ENCODE measurements at places on chromosomes 7 and 10.

GRCh38 chr10:112083472-112083871 is 100.1 kb downstream of the GPAM start:
- no peak for DNase-seq

DNA sequence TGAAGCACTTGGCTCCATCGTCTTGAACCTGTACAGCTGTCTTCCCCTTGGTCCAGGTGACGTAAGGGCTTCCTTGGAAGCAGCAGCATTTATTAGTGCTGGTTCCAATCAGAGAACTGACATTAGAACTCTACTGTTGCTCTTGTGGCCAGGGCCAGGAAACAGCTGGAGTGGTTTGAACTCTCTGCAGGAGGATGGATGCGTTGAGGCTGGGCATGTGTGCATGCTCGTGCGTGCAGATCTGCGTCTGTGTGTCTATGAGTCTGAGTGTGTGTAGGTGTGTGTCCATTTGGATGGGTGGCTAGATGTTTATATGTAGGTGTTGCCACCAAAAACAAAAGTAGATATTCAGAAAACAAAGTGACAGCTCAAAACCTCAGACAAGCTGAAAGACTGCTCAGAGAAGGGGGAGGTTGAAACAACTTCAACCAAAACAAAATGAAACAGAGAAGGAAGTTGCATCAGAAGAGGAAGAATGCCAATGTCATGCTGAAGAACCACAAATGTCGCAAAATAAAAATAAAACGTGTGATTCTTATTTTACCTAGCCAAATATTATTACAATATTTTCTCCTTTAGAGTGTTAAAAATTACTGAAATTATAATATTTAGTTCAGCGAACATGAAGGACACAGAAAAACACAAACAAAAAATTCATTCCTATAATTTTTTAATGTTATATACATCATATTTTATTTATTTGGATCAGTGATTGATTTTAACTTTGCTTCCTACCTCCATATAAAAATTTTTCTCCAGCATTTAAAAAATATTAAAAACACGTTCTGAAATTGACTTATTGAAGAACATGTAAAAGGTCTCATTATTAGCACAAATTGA is 96.1 kb upstream of the MKLN1 start:
- DNase-seq: peak; percentile 66

GRCh38 chr7:112020800-112021199 is 185.4 kb downstream of the DOCK4 start:
- DNase-seq: no peak

DNA sequence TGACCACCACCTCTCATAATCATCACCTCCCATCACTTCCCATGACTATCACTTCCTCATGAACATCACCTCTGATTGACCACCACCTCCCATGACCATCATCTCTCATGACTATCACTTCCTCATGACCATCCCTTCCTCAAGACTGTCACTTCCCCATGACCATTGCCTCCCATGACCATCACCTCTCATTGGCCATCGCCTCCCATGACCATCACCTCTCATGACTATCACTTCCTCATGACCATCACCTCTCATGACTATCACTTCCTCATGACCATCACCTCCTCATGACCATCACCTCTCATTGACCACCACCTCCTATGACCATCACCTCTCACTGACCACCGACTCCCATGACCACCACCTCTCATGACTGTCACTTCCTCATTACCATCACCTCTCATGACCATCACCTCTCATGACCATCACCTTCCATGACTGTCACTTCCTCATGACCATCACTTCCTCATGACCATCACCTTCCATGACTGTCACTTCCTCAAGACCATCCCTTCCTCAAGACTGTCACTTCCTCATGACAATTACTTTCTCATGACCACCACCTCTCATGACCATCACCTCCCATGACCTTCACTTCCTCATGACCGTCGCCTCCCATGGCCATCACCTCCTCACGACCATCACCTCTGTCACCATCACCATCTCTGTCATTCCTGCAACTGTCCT is 51.6 kb downstream of the PDGFA start:
- no peak for DNase-seq

DNA sequence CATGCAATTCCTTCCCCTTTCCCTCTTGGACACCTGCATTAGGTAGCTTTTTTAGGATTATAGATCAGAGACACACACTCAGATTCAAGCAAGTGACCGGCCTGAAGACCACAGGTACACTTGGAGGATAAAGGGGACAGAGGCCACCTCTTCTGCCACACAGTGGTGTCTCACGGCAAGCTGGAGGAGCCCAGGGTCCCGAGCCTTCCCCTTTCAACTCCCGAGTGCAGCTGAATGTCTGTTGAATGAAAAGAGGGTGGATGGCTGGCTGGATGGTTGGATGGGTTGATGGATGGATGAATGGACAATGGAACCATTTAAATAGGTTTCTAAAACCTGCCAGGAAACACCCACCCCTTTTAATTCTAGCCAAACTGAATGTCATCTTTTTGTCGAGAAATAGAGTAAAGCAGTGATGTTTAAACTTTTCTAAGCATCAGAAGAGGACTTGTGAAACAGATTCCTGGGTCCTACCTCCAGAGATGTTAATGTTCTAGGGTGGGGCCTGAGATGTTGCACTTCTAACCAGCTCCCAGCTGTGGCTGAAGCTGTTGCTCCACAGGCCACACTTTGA is 49.2 kb upstream of the ZMIZ1 start:
- DNase-seq: no peak

- no peak for DNase-seq
Observed at GRCh38 chr10:56633876-56634452, 272.9 kb upstream of the ZWINT start.

GRCh38 chr7:132218876-132219275 is 357.4 kb downstream of the PLXNA4 start:
- DNase-seq: no peak

DNA sequence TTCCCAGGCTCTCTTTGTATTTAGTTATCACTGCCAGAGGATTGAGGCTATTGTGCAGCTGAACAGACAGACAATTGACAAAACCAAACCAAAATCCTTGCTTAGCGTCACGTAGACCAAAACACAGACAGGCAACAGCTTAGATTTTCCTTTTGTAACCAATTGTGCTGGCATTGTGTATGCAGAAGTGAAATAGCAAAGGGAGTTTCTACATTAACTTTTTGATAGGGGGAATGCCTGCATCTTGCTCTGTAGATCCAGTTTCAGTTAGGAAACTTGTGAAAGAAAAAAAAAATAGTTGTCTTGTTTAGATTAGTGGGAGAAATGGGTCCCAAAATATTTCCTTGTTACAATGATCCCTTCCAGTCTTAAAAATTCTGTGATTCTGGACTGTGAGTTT is 333.8 kb downstream of the BBS9 start:
- no peak for DNase-seq

GRCh38 chr7:27804139-27804538 is 64.2 kb downstream of the TAX1BP1 start:
- no peak for DNase-seq

GRCh38 chr7:132590162-132590561 is 13.9 kb upstream of the PLXNA4 start:
- DNase-seq: no peak

- DNase-seq: no peak
Observed at GRCh38 chr7:85000735-85001350, 186.0 kb downstream of the SEMA3D start.

- DNase-seq: no peak
Observed at GRCh38 chr7:68146983-68147382, 1150.3 kb downstream of the TYW1 start.

DNA sequence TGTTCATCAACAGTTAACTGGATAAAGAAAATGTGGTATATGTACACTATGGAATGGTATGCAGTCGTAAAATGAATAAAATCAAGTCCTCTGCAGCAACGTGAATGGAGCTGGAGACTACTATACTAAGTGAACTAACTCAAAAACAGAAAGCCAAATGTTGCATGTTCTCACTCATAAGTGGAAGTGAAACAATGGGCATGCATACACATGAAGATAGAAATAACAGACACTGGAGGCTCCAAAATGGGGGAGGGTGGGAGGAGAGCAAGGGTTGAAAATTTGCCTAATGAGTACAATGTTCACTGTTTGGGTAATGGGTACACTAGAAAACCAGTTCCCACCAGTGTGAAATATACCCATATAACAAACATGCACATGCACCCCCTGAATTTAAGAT is 179.5 kb downstream of the ZWINT start:
- no peak for DNase-seq

- DNase-seq: no peak
Observed at GRCh38 chr10:94879214-94879613, 59.2 kb upstream of the CYP2C9 start.

DNA sequence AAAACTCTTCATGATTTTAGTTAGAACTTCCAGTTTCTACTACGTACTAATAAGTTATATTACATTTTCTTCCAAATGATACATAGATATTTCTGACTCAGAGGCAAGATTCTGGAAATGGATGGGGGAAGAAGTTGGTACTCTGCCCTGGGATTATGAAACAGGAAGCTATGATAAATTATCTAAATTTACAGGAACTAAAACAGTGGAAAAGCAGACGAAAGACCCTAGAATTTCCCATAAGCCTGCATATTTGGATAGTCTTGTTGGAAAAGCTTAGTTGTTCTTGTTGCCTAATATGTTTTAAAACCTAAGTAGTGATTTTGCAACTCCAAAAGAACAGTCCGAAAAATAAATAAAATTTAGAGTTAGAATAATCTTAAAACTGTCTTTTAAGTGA is 21.8 kb downstream of the CFAP69 start:
- no peak for DNase-seq

GRCh38 chr10:31745612-31746376 is 182.8 kb downstream of the ARHGAP12 start:
- no peak for DNase-seq

DNA sequence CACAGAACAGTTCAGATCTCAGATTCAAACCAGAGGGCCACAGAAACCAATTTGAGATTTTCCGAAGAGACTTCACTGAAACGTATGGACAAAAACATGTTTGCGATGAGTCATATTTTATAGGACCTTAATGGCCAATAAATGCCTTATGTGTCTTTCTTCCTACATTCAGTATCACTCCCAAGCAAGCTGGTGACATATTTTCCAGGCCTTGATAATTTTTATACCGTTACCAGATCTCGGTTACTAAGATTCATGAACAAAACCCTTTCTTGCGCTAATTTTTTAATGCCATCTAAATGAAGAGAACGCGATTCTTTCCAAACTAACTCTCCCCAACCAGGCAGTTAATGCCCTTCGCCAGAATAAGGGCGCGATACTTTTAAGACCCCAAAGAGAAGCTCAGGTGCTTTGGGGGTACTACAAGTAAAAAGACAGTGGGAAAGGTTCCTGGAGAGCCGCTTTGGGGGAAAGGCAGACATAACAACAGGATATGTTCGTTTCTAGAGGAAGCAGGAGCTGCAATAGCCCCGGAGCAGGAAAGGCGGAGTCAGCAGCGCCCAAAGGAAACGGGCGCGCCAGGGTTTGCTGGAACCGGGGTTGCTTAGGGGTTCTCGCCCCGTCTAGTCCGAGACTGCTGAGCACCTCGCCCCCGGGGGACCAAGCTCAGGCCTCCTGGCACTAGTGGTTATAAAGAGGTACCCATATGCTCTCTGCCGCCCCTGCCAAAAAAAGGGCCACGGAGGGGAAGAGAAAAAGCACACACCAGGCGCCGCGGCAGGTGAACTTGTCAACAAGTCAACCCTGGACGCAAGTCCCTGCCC is 884 bp downstream of the ICA1 start:
- DNase-seq: peak; percentile 30

GRCh38 chr7:88278881-88279280 is 27.8 kb downstream of the STEAP4 start:
- no peak for DNase-seq

- DNase-seq: no peak
Observed at GRCh38 chr7:86668315-86668714, 24.6 kb downstream of the GRM3 start.

Measured in stimulated activated naive CD8-positive, alpha-beta T cell treated with anti-CD3 and anti-CD28 coated beads, Interleukin-15, Interleukin-2, amounts not matched to agents 100 U/mL and 50 U/mL, for 24 hours (primary cell).